ENCODE measurements at places on chromosomes 3 and 15. TPM values are rescaled to one million over a fixed set of nuclear protein-coding genes. Genes with fewer than 3 reads are reported as not detected.

DNA sequence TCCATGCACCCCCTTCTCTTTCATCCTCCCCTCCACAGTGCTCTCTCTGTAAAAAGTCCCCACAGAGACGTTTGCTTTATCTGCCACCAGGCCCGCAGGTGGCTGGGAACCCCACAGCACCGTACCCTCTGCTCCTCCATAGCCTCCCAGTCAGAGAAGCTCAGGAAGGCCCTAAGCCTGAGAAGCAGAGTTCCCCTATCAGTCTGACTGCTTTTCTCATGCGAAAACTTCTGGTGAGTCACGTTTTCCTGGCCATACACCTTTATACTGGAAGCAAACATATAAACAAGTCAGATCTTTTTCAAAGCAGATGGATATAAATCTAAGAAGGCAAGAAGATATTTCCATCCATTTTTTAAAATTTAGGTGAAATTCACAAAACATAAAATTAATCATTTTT lies 51.5 kb upstream of the MEF2A start:
- no peak for DNase-seq

DNA sequence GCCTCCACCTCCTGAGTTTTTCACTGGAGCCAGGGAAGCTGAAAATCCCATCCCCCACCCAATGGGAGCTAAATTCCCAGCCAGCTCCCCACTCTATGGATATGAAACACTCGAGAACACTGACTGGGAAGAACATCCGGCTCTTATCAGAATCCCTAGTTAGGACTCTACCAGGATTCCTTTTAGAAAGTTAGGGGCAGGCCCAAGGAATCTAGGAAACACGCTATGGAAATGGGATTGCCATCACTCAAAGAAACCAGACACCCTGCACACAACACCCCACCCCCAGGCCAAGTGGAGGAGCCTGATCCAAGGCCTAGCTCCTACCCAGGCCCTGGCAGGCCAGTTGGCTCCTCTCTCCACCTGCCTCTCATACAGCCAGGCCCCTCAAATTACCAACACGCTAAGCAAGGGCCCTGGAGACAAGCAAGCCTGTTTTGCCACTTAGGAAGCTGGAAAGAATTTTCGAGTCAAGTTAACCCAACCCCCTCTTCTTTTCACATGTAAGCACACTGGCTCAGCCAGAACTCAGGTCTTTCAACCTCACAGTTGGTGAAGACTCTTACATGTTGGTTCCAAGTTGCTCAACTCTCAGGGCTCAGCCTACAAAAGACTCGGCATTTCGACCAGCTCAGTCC lies 75.5 kb downstream of the RBPMS2 start:
- no peak for DNase-seq

COL6A6 gene
- polyA plus RNA-seq: 0.01 TPM

WDR72 gene
- polyA plus RNA-seq: 0.27 TPM

GRCh38 chr3:172550347-172550943 lies 27.2 kb upstream of the TNFSF10 start:
- DNase-seq: no peak

Measured in small intestine (tissue), 16 donors.